Transverse colon (tissue), 4 donors: ENCODE measurements at places on chromosomes 7 and 10. TPM values are rescaled to one million over a fixed set of nuclear protein-coding genes. Genes with fewer than 3 reads are reported as not detected.

DNA sequence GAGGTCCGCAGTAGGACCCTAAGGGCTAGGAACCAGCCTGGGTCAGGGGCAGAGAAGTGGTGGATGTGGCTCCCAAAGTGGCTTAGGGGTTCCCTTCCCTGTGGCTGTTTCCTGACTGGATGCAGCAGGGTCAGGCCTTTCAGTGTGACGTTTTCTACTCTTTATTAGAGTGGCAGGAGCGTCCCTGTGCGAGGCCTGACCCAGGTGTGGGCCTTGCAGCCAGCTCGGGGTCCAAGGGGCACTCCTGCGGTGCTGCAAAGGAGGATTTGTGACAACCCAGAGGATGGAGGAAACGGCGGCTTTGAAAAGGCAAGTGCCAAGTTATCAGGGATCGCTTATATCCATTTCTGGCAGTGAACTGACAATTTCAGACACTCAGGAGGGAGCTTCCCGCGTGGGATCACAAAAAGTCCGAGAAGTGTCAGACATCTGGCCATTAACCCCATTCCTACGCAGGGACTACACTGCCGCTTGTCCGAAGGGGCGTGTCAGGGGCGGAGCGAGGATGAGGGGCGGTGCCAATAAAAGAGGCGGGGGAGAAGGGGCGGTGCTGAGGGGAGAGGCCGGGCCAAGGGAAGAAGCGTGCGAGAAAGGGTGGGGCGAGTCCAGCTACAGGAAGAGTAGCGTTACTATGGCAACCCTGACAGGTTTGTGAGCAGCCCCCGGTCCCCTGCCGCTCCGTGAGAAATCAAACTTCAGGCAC, 98.8 kb upstream of the ZNF722 start:
- peak; percentile 29 for DNase-seq

DNA sequence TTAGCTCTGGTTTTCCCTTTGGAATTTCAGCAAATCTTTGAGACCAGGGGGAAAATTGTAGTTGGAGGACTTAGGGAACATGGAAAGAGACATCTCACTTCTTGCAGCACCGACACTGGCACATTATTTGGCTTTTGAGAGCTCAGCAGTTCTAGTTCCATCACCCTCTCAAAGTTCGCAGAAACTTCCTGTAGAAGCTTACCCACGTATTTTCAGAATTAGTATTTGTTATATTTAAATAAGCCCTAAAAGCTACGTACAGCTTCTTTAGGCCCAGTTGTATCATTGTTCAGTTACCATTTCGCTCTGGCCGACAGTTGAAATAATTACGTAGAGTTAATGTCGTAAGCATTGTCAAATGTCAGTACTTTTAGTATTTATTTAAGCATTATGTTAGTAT, 13.4 kb downstream of the CEP55 start:
- DNase-seq, result no peak

DNA sequence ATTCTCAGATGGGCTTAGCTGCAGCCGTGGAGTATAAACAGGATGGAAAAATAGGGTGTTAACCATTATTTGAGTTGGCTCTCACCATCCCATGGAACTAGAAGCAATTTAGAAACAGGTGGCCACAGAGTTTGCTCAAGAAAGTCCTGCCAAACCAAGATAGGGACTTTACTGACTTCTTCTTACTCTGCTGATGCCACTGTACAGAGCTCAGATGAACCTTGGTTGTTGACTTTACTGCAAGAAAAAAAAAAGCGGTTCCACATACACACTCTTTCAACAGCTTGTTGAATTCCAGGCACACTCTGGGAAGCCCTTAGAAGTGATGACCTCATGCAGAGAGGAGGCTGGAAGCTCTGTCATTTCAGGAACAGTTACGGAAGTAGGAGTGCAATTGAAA, 753.4 kb downstream of the NRG3 start:
- DNase-seq, result no peak

GRCh38 chr10:49407151-49407550, 11.3 kb upstream of the DRGX start:
- DNase-seq, result no peak

- no peak for DNase-seq
Observed at GRCh38 chr10:95403700-95404461, 113.1 kb upstream of the PDLIM1 start.

- DNase-seq, result peak; percentile 8
Observed at GRCh38 chr10:80539421-80540031, 1.8 kb downstream of the SH2D4B start.

Gene SKAP2
- 18.3 TPM for total RNA-seq

Gene TET1
- 3.3 TPM for total RNA-seq
